ENCODE measurements at places on chromosomes 5 and 9.
A peak's percentile ranks its signal among the peaks of the same experiment; 100 is the strongest.

DNA sequence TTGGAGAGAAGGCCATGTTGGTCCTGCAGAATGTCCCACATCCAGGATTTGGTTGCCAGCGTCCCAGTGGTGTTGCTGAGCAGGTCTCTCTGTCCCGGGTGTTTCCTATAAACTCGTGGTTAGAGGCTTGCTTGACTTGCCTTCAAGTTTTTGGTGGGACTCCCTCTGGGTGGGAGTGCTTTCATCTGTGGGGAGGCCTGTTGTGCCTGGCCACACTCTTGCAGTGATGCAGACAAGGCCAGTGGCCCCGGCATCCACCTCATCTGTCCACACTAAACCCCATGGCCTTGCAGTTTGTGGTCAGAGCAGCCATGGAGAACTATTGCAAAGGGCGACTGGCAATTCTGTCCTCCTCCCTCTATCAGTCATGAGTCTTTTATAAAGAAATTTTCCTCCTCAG lies 71.8 kb downstream of the PHF2 start:
- no peak for DNase-seq

DNA sequence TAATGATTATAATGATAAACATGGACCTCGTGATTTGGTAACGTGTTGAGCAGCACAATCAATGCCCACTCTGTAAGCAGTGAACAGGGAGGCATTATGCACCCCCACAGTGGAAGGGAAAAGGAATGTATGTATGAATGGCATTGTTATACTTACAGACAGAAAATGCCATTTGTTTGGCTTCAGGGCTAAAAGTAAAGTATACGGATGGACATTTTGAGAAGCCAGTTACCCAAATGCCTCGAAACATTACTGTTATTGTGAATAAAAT lies 260.2 kb upstream of the PPP1R2B start:
- DNase-seq = no peak

DNA sequence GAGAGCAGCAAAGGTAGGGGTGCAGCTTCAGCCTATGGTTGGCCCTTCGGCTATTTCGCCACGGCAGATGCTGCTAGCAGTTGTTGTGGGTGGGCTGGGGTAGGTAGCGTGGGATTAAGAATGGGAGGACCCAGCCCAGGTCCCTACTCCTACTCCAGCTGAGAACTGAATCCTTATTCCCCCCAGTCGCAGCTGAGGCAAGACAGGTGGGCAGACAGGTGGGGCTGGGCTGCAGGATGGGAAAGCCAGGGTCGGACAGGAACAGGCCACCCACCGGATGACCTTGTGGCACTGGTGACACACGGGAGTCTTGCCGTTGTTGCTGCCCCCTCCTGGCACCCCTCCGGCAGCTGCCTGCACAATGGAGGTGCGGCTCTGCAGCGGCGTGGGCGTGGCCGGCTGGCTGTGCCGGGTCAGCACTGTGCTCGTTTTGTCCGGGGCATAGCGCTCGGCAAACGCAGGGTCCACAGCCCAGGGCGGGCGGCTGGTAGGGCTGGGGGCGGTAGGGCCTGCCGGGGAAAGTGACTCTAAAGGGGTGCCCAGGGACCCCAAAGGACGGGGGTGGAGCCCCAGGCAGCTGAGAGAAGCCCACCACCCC lies 8.2 kb downstream of the PDLIM7 start:
- no peak for DNase-seq

GRCh38 chr5:153130296-153130695 lies 360.2 kb upstream of the GRIA1 start:
- no peak for DNase-seq

- DNase-seq = no peak
These were observed 32.2 kb upstream of the ENHO start for GRCh38 chr9:34555002-34555348.

DNA sequence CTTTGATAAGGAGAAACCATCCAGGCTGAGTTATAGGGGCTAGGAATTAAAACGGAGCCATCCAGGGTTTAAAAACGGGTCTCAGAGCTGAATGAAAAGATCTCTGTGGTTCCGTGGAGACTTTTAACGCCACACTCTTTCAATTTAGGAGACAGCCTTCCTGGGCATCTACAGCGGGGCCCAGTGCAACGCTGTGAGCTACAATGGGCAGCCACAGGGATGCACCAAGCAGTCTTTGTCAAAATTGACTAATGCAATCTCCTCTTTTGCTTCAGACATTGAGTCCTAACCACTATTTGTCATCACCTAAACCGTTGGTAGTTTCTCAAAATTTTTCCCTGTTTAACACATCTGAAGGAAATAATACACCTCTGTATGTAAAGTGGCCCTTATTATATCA lies 96.6 kb upstream of the ABCA1 start:
- no peak for DNase-seq

DNA sequence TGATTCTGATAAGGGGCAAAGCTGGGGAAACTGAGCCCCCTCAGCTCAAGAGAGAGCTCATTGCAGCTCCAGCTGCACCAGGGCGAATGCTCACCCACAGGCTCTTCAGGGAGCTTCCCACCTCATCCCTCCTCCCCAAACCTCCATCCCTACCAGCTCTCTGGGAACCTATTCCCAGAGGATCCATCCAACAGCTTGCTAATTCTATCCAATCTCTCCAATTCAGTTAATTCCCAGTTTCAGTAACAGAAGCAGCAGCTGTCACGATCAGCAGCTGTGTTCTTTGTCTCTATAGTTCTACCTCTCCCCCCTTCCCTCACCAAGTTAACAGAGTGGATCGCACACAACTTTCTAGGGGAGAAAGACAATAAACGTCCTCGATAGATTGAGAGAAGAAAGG lies 135.5 kb upstream of the EFNA5 start:
- no peak for DNase-seq

GRCh38 chr9:134563397-134563796 lies 78.2 kb upstream of the COL5A1 start:
- peak; percentile 37 for DNase-seq

- DNase-seq = no peak
These were observed 298.8 kb downstream of the SLCO4C1 start for GRCh38 chr5:101997235-101997634.

DNA sequence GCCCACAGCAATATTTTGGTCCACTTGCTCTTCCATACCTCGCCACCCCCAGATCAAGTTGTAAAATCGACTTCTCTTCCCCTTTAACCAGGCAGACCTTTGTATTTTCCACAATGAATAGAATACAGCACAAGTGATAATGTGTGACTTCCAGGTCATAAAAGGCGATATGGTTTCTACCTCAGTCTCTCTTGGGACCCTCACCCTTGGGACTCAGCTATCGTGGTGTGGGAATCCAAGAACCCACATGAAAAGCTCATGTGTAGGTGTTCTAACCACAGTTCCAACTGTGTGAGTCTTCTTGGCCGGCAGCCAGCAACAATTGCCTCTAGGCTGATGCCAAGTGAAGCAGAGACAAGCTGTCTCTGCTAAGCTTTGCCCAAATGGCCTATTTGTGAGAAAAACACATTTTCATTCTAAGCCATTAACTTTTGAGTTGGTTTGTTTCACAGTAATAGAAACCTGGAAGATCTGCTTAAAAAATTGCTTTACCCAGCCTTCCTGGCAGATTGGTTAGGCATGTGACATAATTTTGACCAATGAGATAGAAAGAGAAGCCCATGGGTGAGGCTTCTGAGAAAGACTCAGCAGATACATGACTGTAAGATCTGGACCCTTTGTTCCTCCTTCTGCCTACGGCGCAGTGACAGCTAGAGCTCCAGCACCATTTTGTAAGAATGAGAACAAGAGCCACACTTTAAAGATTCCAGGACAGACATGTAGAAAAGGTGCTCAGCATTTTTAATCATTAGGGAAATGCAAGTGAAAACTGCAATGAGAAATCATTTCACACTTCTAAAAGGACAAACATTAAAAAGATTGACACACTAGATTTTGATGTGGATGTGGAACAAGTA lies 18.3 kb upstream of the MLLT3 start:
- no peak for DNase-seq

- no peak for DNase-seq
These were observed 15.1 kb downstream of the GRAMD2B start for GRCh38 chr5:126438267-126438666.

DNA sequence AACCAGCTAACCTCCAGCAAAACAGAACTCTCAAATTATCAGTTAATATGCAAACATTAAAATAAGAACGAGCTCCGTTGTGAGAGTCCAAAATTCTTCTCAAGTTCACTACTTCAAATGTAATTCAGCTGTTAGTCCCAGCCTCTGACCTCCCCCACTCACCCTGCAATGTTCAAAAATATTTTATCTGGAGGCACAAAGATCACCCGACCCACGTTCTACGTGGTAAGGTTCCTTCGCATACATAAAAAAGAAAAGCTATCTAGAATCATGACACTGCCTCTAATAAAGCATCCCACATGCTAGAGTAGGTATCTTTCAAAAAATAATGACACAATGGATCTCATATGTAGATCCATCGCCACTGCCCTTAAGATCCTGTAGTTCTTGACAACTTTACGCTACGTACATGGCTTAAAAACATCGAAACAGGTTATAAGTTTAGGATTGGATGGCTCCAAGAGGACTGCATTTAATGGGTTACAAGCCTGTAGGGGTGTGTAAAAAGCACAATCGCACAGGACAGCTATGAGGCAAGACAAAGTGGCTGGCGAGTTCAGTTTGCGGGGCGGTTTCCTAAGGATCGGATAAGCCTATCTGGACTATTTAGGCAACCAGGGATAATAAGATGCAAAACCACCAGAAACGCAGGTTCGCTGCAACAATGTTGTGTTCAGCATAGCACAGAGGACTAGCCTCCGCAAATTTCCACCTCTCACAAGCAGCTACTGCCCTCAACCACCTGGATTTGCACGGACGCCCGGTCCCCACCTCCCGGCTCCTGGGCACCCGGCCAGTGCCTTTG lies 969 bp downstream of the CLK4 start:
- DNase-seq = no peak

- no peak for DNase-seq
These were observed 6.2 kb downstream of the NKD2 start for GRCh38 chr5:1014781-1015221.

DNA sequence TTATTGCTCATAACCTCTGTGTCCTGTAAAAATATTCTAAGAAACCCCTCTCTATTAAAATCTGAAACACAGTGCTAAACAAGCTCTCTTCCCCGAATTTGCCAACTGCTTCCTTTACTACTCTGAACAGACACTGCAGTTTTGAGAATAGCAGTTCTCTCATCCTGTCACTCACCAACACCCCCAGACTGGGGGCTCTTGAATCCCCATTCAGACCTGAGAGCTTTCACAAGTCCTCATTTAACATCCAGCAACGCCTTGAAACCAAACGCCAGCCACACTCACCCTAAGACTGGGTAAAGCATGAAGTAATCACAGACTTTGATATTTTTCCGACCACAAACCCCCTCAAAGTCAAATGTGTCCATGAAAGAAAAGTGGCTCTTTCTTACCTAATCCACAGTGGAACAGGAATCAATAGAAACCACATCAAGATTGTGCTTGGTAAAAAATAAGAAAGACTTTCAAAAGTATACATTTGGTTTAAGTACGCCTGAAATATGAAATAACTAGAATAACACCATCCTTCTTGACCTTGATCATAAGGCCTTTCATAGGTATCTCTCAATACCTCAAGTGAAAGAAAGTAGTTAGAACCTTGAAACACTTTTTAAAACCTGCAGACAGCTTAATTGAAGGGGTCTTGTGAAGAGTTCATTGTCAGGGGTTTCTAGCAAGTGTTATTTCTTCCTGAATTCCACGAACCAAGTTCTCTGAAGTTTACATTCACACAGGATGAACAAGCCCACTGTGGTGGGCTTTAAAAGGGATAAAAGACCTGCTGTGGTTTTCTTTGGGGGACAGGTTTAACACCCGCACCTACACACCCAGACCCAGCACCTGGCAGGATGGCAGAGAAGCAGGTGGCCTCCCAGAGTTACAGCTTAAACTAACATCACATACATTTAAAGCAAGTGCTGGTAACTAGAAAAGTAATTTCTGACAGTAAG lies 412.6 kb downstream of the MLLT3 start:
- no peak for DNase-seq

- DNase-seq = no peak
These were observed 106.8 kb upstream of the FBXL7 start for GRCh38 chr5:15393146-15393545.

DNA sequence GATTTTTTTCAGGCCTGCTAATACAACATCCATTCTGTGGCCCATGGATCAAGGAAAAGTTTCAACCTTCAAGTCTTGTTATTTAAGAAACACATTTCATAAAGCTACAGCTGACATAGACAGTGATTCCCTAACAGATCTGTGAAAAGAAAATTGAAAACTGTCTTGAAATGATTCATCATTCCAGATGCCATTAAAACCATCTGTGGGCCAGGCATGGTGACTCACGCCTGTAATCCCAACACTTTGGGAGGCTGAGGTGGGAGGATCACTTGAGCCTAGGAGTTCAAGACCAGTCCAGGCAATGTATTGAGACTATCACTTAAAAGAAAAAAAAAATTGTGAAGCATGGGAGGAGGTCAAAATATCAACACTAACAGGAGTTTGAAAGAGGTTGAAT lies 6.0 kb downstream of the RAPGEF6 start:
- DNase-seq = no peak

GRCh38 chr9:75010570-75010969 lies 17.5 kb downstream of the CARNMT1 start:
- DNase-seq = no peak

GRCh38 chr9:124940521-124940893 lies 376 bp downstream of the GOLGA1 start:
- peak; percentile 92 for DNase-seq

GRCh38 chr9:134989206-134990065 lies 71.7 kb upstream of the FCN1 start:
- DNase-seq = no peak

- DNase-seq = no peak
These were observed 436.5 kb downstream of the KIAA0825 start for GRCh38 chr5:94181895-94182294.

GRCh38 chr9:81819859-81820546 lies 108.2 kb upstream of the SPATA31D4 start:
- no peak for DNase-seq

DNA sequence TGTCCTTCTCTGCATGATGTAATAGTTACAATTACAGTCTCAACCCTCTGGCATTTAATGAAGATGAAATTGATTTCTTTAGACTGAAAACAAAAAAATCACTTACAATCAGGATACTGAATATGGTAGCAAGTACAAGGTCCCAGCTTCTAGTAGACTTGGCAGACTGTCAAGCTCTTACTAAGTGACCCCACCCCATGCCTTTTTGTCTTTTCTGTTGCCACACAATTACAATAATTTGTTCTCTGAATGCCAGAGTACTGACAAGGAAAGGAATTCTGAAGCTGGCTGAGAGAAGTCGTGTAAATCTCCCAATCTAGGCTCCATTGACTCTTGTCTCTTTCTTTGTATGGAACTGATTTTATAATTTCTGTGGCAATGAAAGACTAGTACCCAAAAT lies 154.2 kb downstream of the TMC1 start:
- no peak for DNase-seq

GRCh38 chr5:14097998-14098471 lies 45.1 kb upstream of the TRIO start:
- no peak for DNase-seq

GRCh38 chr5:55600497-55601203 lies 65.9 kb upstream of the PLPP1 start:
- no peak for DNase-seq

Data from esophagus muscularis mucosa (tissue), 4 donors.